Urinary bladder (tissue), 4 donors: ENCODE measurements at places on chromosomes 12 and 14. TPM values are rescaled to one million over a fixed set of nuclear protein-coding genes. Genes with fewer than 3 reads are reported as not detected.

Gene IFI27
- total RNA-seq = 19.9 TPM

Gene PIWIL1
- total RNA-seq = 0.21 TPM

Gene RAB35
- total RNA-seq = 14.9 TPM

Gene KRT78
- total RNA-seq = not detected

Gene CCDC175
- total RNA-seq = 0.74 TPM

Gene KRT6C
- total RNA-seq = not detected

Gene OR10G3
- not detected for total RNA-seq

Gene RD3L
- total RNA-seq = not detected

Gene SDS
- not detected for total RNA-seq

Gene FSCB
- total RNA-seq = 0.90 TPM

Gene CAPZA3
- total RNA-seq = not detected

Gene DNAJC22
- 1.0 TPM for total RNA-seq

Gene MSI1
- 1.5 TPM for total RNA-seq

Gene PKP2
- total RNA-seq = 9.7 TPM

Gene PCED1B
- 1.1 TPM for total RNA-seq

Gene RFLNA
- total RNA-seq = 6.0 TPM
